ENCODE measurements at places on chromosomes 4 and X. TPM values are rescaled to one million over a fixed set of nuclear protein-coding genes. Genes with fewer than 3 reads are reported as not detected.

TMEM154 gene
- polyA plus RNA-seq, result 1.4 TPM

UBE2A gene
- polyA plus RNA-seq, result 90.2 TPM

DNA sequence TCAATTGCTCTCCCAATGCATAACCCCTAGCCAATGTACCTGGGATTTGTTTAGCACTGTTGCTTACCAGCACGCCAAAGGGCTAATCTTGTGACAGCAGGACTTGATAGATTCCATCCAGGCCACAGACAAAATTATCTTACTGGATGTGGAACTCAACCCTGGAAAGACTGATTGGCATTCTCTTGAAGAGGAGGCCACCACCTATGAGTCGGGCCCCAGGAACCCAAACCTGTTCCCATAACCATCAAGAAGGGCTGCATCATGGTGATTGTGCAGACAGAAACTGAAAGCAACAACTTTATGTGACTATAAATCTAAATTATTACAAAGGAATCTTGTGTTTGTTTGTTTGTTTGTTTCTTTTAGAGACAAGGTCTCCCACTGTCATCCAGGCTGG lies 19.9 kb upstream of the TMEM255A start:
- DNase-seq, result no peak

DNA sequence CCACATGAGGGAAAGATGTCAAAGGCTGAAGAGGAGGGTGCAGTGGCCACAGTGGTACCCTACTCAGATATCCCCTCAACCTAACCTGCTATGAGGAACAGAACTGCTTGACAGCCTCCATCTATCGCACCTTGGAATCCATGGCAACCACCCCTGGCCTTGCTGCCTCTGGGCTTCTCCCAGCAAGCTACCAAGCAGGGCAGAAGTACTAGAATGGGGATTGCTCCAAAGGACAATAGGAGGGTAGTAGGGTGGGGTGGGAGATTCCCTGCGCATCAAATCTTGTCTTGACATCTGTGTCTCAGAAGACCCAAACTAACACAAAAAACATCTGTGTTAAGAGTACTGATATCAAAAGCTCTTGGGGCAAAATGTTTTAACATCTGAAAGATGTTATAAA lies 118.2 kb downstream of the FBXW7 start:
- no peak for DNase-seq

GRCh38 chr4:112296949-112297880 lies at the start of gene ALPK1:
TSS of gene ALPK1 (plus strand) at chr4:112297369.
- DNase-seq, result peak; percentile 51

- DNase-seq, result no peak
These were observed 7.3 kb upstream of the SEL1L3 start for GRCh38 chr4:25870081-25870480.

- DNase-seq, result no peak
These were observed 863 bp downstream of the CPE start for GRCh38 chr4:165379678-165380064.

F9 gene
- not detected for polyA plus RNA-seq

TREX2 gene
- polyA plus RNA-seq, result 0.64 TPM

- no peak for DNase-seq
These were observed 104.3 kb upstream of the UGT8 start for GRCh38 chr4:114494246-114494803.

DNA sequence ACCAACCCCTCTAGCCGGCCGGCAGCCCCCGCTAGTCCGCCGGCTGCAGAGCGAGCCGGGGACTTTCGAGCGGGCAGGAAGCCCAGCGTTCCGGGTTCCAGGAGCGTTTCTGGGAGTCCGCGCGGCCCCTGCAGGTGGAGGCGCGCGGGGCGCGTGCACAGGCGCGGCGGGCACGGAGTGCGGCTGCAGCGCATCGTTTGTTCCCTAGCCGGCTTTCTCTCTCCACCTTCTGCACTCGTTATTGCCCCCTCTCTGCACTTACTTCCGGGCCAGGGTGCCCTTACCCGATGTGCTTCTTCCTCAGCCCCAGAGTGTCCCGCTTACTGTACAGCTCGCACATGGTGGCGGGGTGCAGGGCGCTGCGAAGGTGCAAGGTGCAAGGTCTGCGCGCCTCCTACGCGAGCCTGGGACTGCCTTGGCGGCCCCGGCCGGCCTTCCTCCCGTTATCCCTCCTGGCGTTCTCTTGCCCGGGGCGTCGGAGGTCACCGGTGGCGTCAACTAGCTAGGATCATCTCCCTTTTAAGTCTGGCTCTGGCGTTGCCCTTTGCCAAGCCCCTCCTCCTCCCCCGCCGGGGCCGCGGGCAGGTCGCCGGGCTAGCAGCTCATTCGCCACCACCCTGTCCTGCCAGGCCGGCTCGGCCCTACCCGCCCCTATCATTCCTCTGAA lies at the start of gene ETNPPL:
Gene ETNPPL, minus strand, starts transcription at position 495 of the 667 bp plus-strand sequence. Its CDS starts 155 bp downstream, at position 340.
- peak; percentile 22 for DNase-seq

DNA sequence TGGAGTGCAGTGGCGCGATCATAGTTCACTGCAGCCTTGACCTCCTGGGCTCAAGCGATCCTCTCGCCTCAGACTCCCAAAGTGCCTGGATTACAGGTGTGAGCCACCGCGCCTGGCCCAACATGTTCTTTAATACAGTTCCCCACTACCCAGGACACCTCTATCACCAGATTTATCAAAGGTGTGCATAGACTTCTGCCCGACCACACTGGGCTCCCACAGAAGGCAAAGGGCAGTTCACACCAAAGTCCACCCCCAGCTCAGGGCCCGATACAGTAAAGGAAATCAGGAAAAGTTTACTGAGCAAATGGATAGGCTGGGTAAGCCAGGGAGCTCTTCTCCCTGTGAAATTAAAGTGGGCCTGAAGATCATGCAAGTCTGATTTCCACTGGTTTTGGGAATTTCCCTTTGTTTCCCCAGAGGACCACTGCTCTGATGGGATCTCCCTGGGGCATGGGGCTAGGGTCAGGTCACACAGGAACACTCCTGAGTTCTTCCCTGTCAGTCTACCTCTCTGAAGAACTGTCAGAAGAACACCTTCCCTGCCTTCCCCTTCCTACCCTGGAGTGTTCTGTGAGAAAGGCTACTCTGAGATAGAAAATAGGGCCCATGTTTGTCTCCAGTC lies 17.7 kb upstream of the PIM2 start:
- no peak for DNase-seq

GRCh38 chr4:55993994-55994663 lies 45.4 kb downstream of the CEP135 start:
- no peak for DNase-seq

DNA sequence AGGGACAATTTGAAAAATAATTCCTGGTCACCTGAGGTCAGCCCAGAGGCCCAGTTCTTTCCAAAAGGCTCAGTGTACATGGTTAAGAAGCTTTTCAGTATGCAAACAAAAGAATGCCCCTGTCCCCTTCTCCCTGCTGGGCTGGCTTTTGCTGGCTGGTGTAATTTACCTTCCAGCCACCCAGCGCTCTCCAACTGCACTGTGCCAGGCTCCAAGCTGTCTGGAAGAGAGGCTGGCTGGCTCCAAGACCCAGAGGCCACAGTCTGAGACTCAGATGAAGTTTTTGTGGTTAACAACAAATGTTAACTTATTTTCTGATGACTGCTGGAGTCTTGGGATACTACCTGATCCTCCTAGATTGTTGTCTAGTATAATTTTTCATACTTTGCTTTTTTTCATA lies 11.9 kb upstream of the KIT start:
- DNase-seq, result no peak

BANK1 gene
- polyA plus RNA-seq, result 2.7 TPM

DNA sequence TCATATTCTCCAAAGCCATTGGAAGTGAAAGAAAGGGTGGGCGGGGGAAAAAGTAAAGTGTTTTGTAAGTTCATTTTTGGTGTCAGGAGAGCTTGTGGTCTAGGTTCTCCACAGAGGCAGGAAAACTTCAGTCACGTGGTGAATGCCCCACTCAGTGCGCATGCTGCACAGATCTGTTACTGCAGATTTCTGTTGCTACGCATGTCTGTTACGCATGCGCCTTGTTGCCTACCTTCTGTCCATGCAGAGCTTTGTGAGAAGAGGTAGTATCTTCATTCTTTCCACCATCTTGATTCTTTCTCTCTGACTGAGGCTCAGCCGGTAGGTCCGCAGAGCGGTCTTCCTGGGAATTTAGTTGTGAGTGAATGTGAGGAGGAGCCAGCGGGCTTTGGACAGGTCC lies 15.1 kb upstream of the PAGE3 start:
- no peak for DNase-seq

RNF175 gene
- polyA plus RNA-seq, result 5.2 TPM

GRCh38 chrX:136588036-136588435 lies 56.0 kb downstream of the VGLL1 start:
- DNase-seq, result no peak

PRKG2 gene
- polyA plus RNA-seq, result 1.9 TPM

- DNase-seq, result no peak
These were observed 12.3 kb upstream of the SCOC start for GRCh38 chr4:140361099-140361498.

GLRA3 gene
- 0.03 TPM for polyA plus RNA-seq

Measured in renal cortex interstitium (tissue), 15 donors.